Smooth muscle cell of the brain vasculature (primary cell): ENCODE measurements at places on chromosomes 1 and 21.

DNA sequence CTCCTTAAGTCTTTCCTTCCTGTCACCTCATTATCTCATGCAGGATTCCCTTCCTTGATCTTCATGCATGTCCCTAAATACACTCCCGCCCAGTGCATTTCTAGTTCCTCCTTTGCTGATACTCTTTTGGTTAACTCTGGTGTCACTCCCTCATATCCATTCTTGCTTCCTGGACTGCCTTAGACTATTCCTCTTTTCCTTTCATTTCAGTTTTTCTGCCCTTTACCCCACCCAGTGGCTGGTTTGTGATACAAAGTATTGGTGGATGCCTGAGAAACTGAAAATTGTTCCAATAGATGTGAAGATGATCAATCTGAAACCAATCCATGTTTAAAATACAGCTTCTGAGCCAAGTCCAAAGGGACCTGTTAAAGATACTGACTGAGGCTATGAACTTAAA, 553.8 kb upstream of the CAMK1G start:
- no peak for DNase-seq

DNA sequence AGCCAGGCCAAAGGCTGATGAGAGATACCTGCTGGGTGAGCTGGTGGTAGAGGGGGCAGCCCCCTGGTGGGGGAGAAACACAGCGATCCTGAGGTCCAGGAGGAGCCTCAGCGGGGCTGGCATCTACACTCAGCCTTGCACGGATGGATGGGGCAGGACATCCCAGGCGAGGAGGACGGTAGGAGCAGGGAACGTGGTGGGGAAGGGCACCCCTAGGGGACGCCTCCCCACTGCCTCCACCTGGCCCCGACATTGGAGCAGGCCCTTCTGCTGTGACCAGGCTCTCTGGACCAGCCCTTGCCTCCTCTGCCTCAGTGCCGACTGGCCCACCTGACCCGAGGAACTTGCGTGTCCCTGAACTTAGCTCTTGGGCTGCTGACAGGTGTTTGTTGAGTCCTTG, 6.4 kb upstream of the MMEL1 start:
- no peak for DNase-seq

- peak; percentile 62 for DNase-seq
Measured at GRCh38 chr1:33086384-33086850, 5.5 kb downstream of the AZIN2 start.

DNA sequence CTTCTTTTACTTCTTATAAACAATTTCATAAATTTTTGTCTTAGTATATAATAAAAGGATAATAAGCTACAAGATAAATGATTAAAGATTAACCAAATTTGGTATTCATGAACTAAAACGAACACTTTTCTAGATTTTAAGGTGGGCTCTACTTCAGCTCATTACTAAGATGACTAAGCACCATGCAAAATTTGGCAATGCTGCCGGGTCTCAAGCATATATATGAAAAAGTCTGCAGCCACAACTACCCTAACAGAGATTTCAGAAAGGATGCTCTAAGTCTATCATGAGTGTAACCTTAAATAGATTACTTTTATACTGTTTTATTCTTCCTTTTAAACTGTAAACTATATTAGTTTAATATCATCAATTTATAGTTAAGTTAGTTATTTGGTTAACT, 47.8 kb downstream of the BRWD1 start:
- no peak for DNase-seq

GRCh38 chr1:147478521-147478920, 62.8 kb upstream of the BCL9 start:
- DNase-seq: no peak

- DNase-seq: no peak
Measured at GRCh38 chr21:24278711-24279110, 1328.6 kb downstream of the MRPL39 start.

DNA sequence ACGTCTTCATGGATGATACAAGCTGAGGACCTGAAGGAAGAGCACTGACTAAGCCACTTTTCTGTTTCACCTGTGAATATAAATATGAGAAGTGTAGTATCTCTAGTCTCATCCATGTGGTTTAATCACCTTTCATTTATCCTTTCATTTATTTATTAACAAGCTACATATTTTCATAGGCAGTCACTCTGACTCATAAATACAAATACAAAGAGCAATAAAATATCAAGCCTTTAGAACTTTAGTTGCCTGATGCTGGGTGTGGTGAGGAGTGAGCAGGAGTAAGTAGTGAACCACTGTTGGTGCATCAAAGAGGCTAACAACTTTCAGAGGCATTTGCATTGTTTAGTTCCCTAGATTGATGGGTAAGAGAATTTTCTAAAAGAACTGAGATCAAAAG, 269.0 kb upstream of the C1orf87 start:
- no peak for DNase-seq

DNA sequence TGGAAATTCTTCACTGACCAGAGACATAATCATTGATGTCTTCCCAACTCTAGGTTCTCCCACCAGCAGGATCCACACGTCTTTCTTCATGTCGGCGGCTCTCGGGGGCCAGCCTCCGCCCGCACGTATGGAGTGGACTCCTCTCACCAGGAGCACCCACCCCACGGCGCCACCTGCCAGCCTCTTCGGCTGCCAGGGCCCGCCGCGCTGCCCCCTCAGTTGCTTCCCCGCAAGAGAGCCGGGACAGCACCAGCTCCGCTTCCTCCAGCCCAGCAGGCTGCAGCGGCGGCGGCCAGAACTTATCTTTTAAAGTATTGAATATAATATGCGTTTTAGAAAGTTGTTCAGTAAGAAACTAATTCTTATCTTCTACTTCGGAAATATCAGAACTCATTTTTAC, 273.5 kb downstream of the LIPI start:
- DNase-seq: no peak

DNA sequence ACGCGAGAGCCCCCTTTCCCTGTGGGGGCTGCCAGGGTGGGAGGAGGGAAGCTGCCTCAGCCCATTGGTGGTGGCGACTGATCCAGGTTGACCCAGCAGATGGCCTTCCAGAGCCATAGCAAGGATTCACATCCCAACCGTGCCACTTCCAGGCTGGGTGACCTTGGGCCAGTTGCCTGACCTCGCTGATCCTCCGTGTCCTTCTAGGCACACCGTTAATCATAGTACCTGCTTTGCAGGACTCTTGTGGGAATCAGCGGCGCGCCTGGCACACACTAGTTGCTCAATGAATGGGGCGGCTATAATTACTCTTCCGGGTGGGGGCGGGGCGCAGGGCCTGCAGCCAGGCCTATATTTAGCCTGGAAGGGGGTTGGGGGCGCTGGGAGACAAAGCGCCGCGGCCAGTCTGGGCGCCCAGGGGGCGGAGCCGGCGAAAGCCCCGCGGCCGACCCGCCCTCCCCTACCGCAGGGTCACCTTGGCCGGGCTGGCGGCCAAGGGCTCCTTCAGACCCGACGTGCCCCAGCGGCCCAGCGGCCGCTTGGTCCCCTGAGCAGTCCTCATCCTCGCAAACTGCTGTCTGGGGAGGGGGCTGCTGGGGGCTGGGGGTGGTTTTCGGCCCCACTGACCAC, 5.1 kb downstream of the HSPB7 start:
- no peak for DNase-seq

- no peak for DNase-seq
Measured at GRCh38 chr1:222124602-222125001, 382.7 kb upstream of the DUSP10 start.

- DNase-seq: no peak
Measured at GRCh38 chr1:232593717-232594502, 36.0 kb downstream of the SIPA1L2 start.

- DNase-seq: no peak
Measured at GRCh38 chr1:27388337-27389005, 4.0 kb upstream of the GPR3 start.

- no peak for DNase-seq
Measured at GRCh38 chr1:221809091-221810029, 67.5 kb upstream of the DUSP10 start.

GRCh38 chr1:1050577-1051052, 23.5 kb downstream of the RNF223 start:
- no peak for DNase-seq

DNA sequence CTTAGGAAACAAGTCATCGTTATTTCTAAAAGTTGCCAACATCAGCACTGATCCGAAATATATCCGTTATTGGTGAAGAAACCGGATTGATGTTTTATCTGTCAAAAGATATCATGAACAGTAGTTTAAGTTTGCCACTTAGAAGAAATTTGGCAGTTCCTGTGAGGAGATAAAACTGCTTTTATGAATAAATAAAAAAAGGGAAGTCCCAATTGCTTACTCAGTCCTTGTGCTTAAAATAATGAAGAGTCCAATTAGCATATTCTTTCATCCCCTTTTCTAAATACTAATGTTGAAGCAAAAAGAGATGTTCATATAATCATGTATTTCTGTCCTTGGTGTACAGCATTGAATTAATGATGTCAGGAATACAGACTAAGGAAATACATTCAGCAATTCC, 164.6 kb downstream of the NCAM2 start:
- DNase-seq: no peak

- DNase-seq: no peak
Measured at GRCh38 chr1:27341525-27342252, at the start of gene SYTL1. TSS of gene SYTL1 (plus strand) at chr1:27342022. CDS start at chr1:27345335, 3,313 bp downstream.

DNA sequence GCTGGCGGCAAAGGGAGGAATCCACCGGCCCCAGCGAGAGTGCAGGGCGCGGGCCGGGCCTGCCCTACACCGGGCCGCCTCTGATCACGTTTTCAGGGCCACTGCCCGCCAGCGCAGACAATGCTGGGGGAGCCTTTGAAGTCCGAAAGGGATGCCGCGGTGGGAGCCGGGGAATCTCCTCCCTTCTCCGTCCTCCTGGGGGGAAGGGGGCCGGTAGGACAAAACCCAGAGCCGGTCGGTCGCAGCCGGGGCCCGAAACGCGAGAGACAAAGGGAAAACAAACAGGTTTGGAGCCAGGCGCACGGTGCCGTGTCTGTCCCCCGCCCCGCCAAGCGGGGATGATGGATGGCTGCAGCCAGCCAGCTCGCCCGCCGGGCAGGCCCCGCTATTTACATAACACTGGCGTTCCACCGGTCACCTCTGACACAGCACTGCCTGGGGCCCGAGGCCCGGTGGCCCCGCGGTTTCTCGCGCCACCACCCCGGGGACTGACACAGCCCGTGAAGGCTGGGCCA, 92.0 kb downstream of the CASZ1 start:
- DNase-seq: no peak

DNA sequence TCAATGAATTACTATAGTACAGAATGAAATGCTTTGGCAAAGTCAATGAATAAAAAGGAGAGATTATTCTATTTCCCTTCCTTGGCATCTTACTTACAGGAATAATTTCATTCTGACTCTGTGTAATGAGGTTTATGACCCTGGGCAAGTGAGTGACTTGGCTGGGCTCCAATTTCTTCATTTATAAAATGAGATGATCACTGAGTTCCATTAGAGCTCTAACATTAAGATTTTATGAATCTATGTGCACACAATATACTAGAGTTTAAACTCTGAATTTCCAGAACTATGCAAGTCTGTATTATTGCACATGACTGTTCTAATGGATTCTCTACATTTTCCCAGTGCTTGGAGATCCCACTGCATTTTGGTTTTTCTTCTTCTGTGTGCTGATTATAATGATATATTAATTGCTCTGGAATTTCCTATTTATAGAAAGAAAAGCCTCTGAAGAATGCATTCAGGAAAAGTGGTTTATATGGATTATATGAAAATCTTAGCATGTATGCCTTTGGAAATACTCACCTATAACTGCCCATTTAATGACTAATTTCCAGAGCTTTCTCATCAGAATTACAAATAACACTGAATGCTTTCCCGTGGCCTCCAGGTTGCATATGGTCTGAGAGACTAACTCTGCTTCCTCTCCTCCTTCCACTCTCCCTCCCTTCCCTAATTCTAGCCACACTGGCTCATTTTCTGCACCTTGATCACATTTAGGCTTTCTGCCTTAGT, 97.4 kb upstream of the CHRM3 start:
- DNase-seq: no peak

GRCh38 chr1:119136401-119136800, 4.1 kb downstream of the WARS2 start:
- DNase-seq: no peak

- no peak for DNase-seq
Measured at GRCh38 chr1:162060314-162060713, 9.2 kb upstream of the NOS1AP start.

DNA sequence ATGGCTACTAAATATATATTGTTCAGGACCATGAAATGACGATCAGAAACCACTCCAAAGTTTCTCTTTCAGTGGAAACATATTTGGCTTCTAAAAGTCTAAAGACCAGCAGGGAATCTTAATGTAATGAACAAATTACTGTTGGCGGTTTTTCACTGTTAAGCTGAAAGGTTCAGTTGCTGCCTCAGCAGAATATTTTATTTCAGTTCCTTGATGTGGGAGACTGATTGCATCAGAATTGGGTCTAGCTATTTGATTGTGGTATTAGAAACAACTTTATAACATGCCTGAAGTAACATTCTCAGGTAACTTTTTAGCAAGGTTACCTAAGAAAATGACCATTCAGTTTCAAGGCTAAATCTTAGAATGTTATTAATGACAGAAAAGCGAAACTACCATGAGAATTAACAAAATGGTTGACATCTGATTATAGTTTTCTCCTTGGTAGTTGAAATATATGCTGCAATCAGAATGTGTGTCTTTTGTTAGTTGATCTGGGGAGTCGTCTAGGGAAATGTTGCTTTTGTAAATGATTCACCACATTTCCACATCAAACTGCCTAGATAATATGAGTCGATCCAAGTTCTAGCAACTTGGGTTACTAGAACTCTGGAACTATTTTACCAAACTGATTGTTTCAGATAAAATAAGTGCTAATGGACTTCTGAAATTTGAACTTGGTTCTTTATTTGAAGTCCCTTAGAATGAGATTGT, 200.4 kb downstream of the HMCN1 start:
- no peak for DNase-seq

DNA sequence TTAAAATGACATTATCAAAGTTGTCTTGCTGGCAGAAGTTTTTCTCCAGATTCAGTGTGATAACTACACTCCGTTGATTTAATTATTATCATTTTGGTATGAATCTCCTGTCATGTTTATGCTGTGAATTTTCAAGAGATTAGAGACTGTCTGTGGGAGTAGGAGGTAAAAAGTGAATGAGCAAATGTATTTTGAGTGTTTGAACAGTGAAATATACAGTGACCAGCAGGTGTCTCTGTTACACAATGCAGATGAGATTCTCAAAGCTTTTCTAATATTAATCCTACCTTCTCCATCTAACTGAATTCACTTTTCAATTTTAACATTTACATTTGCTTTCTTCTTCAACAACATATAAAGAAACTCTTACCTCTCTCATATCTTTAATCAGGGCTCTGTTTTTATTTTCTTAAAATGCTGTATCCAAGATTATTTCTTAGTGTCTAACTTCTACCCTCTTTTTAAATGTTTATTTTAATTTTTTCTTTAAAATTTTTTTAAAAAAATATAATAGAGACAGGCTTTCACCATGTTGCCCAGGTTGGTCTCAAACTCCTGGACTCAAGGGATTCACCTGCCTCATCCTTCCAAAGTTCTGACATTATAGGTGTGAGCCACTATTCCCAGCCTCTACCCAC, 20.9 kb upstream of the HSPA13 start:
- no peak for DNase-seq

GRCh38 chr1:9388335-9389180, 95.9 kb downstream of the SPSB1 start:
- DNase-seq: no peak

- no peak for DNase-seq
Measured at GRCh38 chr1:45775794-45776193, 25.3 kb upstream of the IPP start.

GRCh38 chr21:14918527-14918926, 146.3 kb downstream of the NRIP1 start:
- no peak for DNase-seq
